CD4-positive, alpha-beta memory T cell (primary cell): ENCODE measurements at places on chromosomes 2 and 18. TPM values are rescaled to one million over a fixed set of nuclear protein-coding genes. Genes with fewer than 3 reads are reported as not detected.

- DNase-seq, result no peak
Observed at GRCh38 chr2:215705771-215706361, 270.0 kb upstream of the FN1 start.

DNA sequence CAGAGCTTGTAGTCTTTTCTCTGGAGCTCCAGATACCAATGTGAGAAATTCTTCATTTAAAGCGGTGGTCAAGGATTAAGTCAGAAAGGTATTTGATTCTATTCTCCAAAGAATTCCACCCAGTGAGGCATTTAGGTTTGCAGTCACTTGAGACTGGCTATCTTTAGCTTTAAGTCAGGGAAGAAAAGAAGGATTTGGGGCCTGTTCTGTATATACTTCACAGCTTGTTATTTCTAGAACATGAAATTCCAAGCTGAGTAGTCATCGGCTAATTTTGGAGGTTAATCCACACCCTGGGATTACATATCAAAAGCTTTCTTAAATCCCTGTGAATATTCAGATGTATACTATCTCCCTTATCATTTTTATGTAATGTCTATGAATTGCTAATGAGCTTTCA lies 39.4 kb downstream of the MYOM1 start:
- no peak for DNase-seq

GRCh38 chr2:11375689-11376027 lies 31.2 kb upstream of the ROCK2 start:
- no peak for DNase-seq

DNA sequence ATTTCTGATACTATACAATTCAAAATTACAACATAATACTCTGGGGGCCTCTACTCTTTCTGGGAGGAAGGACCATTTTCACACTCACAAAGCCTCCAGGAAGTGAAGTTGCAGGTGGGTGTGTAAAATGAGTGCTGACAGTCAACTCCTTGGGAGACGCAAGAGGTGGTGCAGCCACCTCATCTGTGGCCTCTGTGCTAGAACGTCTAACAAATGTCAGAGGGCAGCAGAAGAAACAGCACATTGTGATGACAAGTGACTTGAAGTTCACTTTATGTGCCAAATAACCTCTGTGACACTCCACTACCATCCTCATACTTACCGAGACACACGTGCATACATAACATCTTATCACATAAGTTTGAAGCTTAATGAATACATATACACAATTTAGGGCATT lies 10.2 kb downstream of the RNF103 start:
- DNase-seq, result no peak

GRCh38 chr18:2956056-2956455 lies 56.9 kb downstream of the LPIN2 start:
- DNase-seq, result no peak

GRCh38 chr2:65116645-65117044 lies 13.3 kb downstream of the RAB1A start:
- no peak for DNase-seq

DNA sequence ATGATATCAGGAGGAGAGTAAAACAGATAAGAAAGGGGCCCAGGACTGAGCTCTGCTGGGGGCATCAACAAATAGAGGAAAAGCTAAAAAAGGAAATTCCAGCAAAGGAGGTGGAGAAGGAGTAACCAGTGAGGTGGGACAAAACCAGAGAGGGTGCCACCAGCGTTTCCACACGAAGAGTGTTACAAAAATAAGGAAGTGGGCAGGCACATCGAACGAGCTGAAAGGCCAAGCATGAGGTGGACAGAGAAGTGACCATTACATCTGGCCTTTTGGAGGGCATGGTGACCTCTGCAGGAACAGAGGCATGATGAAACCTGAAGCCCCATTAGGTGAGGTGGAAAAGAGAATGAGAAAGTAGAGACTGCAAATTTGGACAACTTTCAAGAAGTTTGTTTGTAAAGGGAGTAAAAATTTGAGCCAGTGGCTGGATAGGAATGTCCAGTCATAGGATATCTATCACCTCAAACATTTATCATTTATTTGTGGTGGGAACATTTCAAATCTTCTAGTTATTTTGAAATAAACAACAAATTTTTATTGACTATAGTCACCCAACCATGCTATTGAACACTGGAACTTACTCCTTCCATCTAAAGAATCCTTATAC lies 18.4 kb upstream of the VIT start:
- DNase-seq, result no peak

DNA sequence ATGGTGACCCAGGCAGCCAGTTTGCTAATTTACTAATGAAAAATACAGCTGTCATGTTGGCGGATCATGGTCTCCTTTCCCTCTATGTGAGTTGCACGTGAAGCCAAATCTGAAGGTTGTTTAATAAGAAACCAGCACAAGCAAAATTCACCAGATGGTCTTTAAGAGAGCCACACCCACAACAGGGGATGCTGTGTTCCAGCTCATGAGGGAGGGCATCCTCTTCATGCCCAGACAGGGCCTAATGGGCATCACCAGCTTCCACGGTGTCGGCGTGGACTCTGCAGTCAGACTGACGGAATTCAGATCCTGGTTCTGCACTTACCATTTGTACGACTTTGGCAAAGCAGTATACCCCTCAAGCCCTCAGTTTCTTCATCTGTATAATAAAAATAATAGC lies 39.9 kb downstream of the TMEM247 start:
- no peak for DNase-seq

GRCh38 chr2:237920673-237921072 lies 46.1 kb upstream of the UBE2F start:
- DNase-seq, result no peak

Gene COMMD1
- 17.8 TPM for total RNA-seq

Gene FLACC1
- total RNA-seq, result 10.0 TPM

Gene EVA1A
- not detected for total RNA-seq

Gene FIGN
- not detected for total RNA-seq
